ENCODE measurements at places on chromosomes 2 and 18.

- DNase-seq, result peak; percentile 52
These were observed 18.5 kb upstream of the POLI start for GRCh38 chr18:54250846-54251261.

DNA sequence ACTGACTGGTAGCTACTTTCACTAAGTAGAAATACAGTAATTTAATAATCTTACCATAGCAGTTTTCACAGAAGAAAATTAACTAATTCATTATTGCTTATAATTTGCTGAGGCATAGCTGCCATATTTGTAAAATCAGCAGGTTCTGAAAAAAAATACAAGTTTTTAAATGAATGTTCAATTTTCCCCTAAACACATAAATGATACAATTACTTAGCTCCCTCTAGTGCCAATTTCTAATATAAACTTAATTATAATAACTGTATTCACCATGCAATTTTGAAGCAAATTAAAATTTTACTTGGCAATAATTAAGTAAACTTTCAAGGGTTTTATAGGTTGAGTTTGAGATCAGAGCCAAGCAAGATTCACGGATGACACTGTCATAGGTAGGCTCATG, 1321.6 kb upstream of the ACVR2A start:
- DNase-seq, result peak; percentile 25

GRCh38 chr2:113876503-113877387, 13.1 kb upstream of the ACTR3 start:
- DNase-seq, result no peak

DNA sequence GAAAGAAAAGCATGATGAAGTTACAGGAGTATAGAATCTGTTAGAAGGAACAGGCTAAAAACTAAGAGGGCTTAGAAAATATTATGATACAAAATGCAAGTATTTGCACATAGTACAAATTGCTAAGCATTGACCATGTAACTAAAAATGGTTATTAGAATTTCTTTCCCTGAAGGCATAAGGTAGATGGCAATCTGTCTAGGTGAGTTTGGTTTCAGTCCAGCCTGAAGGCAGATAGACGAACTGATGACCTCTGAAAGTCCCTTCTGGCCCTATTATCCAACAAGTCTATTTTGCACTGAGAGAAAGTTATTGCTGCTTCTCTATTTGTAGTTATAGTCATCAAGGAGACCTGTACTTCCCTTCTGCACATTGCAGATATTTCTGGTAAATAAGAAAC, 663.5 kb downstream of the LRP1B start:
- no peak for DNase-seq

DNA sequence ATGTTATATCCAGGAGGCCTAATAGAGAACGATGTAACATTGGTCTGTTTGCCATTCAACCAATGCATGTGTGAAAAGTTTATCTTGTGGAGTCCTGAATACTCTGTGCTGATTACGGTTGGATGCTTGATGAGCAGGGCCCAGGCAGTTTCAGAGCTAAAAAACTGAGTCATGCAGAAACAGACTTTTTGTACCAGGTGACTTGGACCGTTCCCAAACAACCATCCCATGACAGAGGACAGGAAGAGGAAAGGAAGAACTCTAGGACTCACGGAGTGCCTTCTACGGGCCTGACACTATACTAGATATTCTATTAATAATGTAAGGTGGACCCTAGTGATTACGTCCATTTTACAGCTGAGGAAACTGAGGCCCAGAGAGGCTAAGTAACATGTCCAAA, 142.1 kb downstream of the ARHGAP28 start:
- DNase-seq, result no peak

DNA sequence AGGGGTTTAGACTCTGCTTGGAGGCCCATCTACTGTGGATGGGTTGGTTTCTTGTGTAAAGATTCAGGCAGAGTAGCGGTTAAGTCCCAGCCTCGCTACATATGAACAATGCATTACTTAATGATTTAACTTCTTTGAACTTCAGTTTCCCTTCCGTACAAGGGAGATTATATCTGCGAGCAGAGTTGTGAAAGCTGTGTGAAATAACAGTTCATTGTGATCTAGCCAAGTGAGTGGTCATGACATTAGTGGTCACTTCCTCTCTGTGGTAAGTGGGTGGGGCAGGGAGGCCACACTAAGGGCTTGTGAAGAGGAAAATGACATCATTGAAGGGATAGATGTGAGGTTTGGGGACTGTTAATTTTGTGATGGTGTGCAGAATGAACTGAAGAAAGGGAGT, 14.1 kb upstream of the MEX3C start:
- peak; percentile 97 for DNase-seq

- DNase-seq, result no peak
These were observed 20.6 kb downstream of the SLC16A14 start for GRCh38 chr2:230048010-230048671.

GRCh38 chr18:62938487-62938886, 223.1 kb downstream of the PHLPP1 start:
- peak; percentile 42 for DNase-seq

GRCh38 chr2:25377822-25378421, 36.2 kb upstream of the DNMT3A start:
- DNase-seq, result no peak

DNA sequence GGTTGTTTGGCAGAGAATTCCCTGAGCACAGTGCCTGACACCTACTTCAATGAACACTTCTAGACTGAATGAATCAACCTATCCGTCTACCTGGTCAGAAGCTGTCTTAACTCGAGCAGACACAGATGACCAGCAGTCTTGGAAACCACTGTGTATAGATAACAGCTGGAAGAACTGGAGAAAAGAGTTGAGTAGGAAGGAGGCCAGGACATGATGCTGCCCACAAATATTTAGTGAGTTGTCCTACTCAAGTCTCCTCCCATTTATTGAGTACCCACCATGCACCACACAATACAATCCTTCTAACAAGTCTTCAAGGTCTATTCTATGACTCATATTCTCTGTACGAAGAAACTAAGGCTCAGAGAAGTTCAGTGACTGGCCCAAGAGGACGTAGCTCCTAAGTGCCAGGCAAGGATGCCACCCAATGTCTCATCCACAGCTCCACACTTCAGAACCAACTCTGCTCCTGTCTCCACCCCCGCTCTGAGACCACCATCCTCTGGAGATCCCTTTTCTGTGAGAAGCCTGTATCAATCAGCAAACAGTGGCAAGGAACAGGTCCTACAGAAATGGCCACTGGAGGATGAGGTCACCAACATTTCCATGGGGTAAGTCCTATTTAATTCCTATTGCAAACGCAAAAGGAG, 62.2 kb downstream of the GALNT14 start:
- no peak for DNase-seq

GRCh38 chr18:74784752-74785151, 187.1 kb downstream of the ZNF407 start:
- DNase-seq, result no peak

- DNase-seq, result peak; percentile 2
These were observed 653 bp downstream of the MRPS9 start for GRCh38 chr2:105038383-105039061.

- DNase-seq, result no peak
These were observed 50.8 kb upstream of the LAMA1 start for GRCh38 chr18:7168408-7168807.

Measured in suppressor macrophage treated with lipopolysaccharide for 4 hours (primary cell).